Activated CD4-positive, CD25-positive, alpha-beta regulatory T cell treated with anti-CD3 and anti-CD28 coated beads, Interleukin-2, amount 50 U/mL, for 16 hours (primary cell): ENCODE measurements at places on chromosomes 1 and 21.

GRCh38 chr1:63868268-63868781, 94.5 kb downstream of the ROR1 start:
- no peak for DNase-seq

DNA sequence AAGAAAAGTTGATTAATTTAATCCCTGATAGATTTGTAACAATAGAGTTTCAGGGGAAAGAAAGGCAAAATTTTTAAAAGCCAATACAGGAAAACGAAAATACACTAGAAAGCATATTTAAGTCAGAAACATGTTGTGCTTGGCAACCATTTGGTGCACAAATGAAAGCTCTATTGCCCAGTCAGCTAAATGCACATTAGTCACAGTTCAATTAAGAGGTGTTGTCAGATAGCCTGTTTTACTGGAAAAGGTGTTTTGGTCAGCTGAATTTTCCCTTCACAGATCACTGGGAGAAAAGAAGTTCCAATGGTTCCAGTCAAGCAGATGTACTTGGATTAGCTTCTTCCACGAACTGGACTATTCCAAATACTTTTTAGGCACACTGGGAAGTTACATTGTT, 25.4 kb downstream of the RGS4 start:
- no peak for DNase-seq

GRCh38 chr1:211485480-211485857, 6.5 kb downstream of the RD3 start:
- no peak for DNase-seq

DNA sequence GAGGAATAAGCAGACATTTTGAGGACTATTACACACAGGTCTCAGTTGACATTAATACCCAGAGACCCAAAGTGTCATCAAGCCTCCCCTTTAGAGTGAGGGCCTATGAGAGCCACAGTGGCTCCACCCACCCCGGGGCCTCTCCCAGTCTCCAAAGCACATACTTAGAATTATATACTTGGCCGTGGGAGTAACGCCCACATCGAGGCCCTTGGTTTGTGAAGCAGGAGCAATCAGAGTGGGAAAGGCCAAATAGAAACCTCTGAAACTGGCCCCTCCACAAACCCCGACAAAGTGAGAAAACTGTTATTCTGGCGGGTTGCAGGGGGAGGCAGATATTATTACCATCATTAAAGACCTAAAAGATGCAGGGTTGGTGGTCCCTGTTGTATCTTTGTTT, 7.0 kb upstream of the DESI2 start:
- DNase-seq = no peak

- no peak for DNase-seq
These were observed 215.3 kb downstream of the BRINP2 start for GRCh38 chr1:177385760-177386698.

DNA sequence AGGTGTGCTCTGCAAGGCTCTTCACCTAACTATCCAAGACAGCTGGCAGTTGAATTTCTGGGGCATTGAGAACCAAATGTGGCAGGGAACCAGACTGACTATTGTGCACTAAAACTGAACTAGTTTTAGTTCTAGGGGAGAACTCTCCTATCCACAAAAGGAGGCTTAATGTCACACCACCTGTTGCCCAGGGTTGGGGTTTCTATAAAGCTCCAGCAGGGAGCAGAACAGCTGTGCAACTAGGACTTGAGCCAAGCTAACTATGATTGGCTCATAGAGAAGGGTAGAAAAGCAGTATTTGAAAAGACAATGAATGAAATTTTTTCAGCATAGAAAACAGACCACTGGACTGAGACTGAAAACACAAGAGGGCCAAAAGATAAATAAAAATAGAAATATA, 53.3 kb upstream of the FGGY start:
- DNase-seq = no peak

DNA sequence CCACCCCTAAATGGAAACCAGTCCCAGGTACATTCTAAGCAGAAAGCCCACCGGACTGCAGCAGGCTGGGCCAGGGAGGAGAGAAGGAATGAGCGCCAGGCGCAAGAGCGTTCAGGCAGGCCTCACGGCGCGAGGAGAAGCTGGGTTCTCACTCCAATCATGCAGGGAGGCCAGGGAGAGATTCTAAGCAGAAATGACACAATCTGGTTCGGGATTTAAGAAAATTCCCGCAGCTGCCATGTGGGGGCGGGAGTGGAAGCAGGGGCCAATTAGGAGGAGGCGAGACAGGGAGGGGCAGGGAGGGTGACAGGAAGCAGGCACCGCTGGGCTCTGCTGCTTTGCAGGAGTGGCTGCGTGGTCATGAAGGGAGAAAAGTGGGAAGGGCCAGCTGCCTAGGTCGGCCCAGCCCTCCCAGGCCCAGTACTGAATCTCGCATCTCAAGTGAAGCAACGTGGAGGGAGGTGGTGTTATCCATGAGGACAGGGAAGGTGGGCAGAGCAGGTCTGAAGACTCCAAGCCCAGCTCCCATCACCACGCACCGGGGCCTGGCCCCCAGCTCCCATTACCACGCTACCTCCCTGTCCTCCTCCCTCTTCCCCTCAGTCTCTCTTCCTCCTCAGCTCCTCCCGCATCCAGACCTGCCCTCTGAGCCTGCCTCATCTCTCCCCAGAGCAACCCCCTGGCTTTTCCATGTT, 11.8 kb downstream of the NPHP4 start:
- DNase-seq = no peak

DNA sequence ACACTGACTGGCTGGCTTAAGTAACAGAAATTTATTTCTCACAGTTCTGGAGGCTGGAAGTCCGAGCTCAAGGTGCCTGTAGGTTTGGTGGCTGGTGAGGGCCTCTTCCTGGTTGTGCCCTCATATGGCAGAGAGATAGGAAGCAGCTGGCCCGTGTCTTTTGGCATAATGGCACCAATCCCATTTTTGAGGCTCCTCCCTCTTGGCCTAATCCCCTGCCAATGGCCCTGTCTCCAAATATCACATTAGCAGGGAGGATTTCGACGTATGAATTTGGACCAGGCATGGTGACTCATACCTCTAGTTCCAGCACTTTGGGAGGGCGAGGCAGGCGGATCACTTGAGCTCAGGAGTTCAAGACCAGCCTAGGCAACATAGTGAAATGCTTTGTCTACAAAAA, 37.4 kb downstream of the AGPAT3 start:
- no peak for DNase-seq

DNA sequence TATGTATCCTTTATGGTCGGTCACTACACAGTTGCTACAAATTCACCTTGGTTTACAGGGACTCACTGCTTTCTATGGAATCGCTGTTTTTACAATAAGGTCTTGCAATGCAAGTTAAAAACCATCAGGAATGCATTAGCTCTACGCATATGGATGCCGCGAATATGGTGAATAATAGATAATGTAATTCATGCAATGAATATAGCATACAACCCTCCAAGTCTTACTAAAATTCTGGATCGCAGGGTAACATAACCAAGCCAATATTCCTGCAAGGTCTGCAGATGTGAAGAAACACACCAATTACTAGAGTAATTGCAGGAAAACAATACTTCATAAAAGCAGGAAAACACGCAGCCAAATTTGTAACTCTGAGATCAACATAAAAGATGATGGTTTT, 75.6 kb upstream of the BACE2 start:
- no peak for DNase-seq

DNA sequence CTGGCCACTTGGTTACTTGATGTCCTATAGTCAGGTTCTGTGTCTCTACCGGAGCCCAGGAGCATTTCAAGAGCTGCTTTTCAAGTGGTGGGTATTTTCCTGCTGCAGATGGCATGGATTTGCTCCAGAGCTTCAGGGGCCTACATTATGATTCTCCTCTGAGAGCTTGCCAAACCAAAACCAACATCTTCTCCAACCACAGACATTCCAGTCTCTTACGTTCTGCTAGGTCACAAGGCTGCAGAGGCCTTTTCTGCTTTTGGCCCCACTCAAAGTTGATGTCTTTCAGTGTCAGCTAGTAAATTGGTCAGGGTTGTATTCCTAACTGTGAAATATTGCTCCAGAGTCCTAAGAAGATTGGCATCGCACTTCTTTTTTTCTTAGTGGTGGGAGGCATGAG, 14.7 kb upstream of the AQP10 start:
- DNase-seq = no peak

- DNase-seq = no peak
These were observed 78.8 kb upstream of the ABCD3 start for GRCh38 chr1:94339206-94339927.

GRCh38 chr1:151562661-151563060, 22.6 kb downstream of the TUFT1 start:
- no peak for DNase-seq

DNA sequence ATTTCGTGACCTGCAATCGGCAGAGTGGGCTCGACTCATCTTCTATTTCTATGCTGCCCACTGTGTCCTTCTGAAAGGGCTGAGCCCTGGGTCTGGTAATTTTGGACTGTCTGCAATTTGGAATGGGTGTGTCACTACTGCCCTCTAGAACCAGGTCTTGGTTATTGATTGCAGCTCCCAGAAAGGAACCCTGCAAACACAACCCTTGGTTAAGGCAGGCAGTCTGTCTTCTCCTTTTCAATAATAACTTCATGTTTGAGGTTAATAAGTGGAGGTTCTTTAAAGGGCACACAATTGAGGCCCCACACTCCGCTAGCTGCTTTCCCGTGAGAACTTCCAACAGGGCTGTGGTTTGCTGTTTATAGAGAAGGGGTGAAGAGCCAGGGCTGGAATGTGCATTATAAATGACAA, 79.9 kb upstream of the LYST start:
- DNase-seq = no peak

DNA sequence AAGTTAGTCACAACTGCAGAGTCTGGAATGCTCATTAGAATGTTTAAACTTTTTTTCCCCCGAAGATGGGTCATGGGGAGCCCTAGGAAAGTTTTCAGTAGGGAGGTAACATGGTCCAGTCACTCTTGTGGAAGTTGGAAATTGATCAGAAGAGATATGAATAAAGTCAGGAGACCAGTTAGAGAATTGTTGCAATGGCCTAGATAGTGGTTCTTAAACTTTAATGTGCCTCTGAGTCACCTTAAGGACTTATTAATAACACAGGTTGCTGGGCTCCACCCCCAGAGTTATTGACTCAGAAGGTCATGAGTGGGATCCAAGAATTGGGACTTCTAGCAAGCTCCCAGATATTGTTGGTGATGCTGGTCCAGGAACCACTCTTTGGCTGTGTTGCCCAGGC, 3.2 kb upstream of the TFAP2E start:
- DNase-seq = no peak

DNA sequence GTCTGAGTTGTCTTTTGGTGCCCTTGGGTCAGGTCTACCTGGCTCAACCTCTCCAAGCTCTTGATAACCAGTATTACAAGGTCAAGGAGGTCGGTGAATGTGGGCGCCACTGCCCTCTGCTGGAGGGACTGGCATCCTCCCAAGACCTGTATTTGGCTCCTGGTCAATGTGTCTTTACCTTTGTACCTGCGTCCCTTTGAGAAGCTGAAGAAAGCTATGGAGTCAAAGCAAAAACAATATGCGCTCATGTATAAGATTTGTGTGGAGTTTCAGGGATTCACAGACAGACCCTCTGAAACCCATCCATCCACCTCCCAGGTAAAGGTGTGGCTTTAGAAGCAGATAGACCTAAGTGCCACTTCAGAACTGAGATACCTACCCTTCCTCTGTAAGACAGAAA, 61.8 kb upstream of the NBL1 start:
- peak; percentile 51 for DNase-seq

GRCh38 chr21:36698981-36699545, at the start of gene SIM2:
SIM2 (plus strand) TSS chr21:36699115; CDS start chr21:36699747, 632 bp downstream.
- DNase-seq = no peak

GRCh38 chr1:201295861-201296260, 12.6 kb downstream of the PKP1 start:
- no peak for DNase-seq

GRCh38 chr1:235883261-235883927, 16.7 kb upstream of the LYST start:
- DNase-seq = no peak

DNA sequence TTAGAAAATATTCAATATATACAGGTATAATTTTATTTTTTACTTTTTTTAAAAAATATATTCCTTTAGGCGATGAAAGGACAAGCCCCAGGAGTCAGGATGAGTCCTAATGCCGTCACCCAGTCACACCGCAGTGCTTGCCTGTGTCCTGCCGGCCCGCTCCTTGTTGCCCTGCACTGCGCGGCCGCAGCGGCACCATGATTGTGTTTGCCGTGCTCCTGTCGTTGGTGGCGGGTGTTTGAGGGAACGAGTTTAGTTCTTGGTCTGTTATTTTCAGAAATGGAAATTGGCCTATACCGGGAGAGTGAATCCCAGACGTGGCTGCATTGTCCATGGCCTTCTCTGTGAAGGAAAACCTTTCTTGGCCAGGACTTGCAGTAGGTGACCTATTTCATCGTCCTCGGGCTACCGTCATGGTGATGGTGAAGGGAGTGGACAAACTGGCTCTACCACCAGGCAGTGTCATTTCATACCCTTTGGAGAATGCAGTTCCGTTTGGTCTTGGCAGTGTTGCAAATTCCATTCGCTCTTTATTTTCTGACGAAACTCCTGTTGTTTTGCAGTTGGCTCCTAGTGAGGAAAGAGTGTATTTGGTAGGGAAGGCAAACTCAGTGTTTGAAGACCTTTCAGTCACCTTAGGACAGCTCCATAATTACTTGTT, 45.9 kb upstream of the CRB1 start:
- no peak for DNase-seq

- no peak for DNase-seq
These were observed 20.6 kb upstream of the BACE2 start for GRCh38 chr21:41147096-41147978.

- no peak for DNase-seq
These were observed 6.2 kb downstream of the TMEM59 start for GRCh38 chr1:54046671-54047383.

- DNase-seq = no peak
These were observed 205.0 kb downstream of the GPR52 start for GRCh38 chr1:174652569-174653280.

- no peak for DNase-seq
These were observed 8.8 kb upstream of the AHCYL1 start for GRCh38 chr1:109975718-109976117.

- no peak for DNase-seq
These were observed 15.3 kb downstream of the ENO1 start for GRCh38 chr1:8863138-8863537.

DNA sequence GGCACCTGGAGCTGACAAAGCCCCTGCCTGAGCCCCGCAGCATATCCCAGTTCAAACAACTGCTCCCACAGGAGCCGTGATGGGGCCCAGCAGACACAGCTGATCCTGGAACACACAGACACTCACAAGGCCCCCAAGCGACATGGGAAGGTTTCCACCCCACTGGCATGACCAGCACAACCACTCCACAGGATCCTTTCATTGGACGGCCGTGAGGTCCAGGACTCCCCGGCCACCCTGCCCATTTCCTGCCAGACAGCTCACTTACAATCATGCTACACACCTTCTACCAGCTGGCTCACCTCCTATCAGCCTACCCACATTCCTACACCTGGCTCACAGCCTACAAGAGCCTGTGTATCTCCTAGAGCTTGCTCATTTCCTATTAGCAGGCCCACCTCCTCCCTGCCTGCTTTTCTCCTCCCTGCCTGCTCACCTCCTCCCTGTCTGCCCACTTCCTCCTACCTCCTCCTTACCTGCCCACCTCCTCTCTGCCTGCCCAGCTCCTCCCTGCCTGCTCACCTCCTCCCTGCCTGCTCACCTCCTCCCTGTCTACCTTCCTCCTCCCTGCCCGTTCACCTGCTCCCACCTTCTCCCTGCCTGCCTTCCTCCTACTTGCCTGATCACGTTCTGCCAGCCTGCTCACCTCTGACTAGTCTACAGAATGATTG, 73.9 kb downstream of the MATN1 start:
- DNase-seq = no peak

GRCh38 chr1:159790237-159790917, 9.6 kb downstream of the DUSP23 start:
- DNase-seq = no peak

- DNase-seq = no peak
These were observed 66.4 kb downstream of the CHD5 start for GRCh38 chr1:6113745-6114144.
